H4 (cell line): ENCODE measurements at places on chromosomes 2 and 18. TPM values are rescaled to one million over a fixed set of nuclear protein-coding genes. Genes with fewer than 3 reads are reported as not detected.

DNA sequence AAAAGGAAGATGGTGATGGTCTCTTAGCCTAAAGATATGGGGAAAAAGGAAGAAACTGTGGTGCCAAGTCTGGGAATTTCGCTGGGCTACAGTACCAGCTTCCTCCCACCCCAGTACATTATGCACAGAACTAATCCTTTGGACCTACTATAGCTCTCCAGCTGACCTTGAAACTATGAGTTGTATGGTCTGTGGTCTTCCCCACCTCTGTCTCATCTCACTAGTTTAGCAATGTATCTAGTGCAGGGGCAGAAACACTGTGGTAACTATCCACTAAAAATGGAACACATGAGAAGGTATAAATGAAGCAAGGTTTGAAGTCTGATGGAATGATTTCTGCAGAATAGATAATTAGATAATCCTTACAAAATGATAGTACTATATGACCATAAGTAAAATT lies 190.4 kb upstream of the CCDC150 start:
- no peak for DNase-seq

GRCh38 chr18:55310044-55310676 lies 277.8 kb downstream of the TCF4 start:
- DNase-seq: no peak

The ACMSD gene
- not detected in 2 replicates for total RNA-seq

The DSG1 gene
- total RNA-seq: 0.02 TPM in 1 of 2 replicates, not detected in the other

The DOK6 gene
- total RNA-seq: 3.4 and 8.6 TPM in 2 replicates

The GKN2 gene
- not detected in 2 replicates for total RNA-seq

The RAB17 gene
- not detected in 2 replicates for total RNA-seq

The GREB1 gene
- total RNA-seq: 4.2 and 6.6 TPM in 2 replicates
